NCI-H2171 treated with DMSO at 0.1 percent for 48 hours (cell line): ENCODE measurements at places on chromosomes 2 and 18.

DNA sequence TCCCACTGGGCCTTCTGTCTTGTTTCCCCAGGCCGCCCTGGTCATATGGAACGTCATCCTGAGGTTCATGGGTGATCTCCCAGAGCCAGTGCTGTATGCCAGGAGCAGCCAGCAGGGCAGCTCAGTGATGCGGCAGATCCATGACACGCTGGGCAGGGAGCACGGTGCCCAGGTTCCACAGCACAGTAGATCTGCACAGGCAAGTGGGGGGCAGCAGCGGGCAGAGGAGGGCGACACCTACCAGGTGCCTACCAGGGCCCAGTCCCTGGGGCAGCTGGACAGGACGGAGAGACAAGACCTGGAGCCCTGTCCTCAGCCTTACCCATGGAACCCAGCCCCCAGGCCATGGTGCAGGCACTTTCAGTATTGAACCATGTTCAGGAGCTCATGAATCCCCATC is 36.1 kb upstream of the GPR17 start:
- no peak for DNase-seq

DNA sequence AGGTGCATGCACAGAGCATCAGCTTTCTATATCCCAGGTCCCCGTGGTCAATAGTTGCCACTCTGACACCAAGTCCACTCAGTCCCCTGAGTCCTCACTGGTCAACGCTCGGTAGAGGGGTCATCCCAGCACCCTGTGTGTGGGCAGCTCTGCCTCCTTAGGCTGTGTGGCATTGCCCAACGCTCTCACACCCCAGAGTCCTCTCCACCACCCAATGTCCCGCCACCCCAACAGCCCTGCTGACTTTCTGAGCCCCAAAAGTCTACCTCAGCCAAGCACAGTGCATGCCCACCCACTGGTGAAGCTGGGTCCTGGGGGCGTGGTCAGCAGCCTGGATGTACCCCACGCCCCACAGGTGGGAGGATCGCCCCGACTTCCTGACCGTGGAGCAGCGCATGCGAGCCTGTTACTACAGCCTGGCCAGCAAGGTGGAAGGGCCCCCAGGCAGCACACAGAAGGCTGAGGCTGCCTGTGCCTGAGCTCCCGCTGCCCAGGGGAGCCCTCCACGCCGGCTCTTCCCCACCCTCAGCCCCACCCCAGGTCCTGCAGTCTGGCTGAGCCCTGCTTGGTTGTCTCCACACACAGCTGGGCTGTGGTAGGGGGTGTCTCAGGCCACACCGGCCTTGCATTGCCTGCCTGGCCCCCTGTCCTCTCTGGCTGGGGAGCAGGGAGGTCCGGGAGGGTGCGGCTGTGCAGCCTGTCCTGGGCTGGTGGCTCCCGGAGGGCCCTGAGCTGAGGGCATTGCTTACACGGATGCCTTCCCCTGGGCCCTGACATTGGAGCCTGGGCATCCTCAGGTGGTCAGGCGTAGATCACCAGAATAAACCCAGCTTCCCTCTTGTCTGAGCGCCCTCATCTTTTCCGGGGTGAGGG is 25.9 kb downstream of the ZAP70 start:
- DNase-seq: no peak

GRCh38 chr2:139031722-139032121 is 251.5 kb upstream of the NXPH2 start:
- peak; percentile 68 for DNase-seq

DNA sequence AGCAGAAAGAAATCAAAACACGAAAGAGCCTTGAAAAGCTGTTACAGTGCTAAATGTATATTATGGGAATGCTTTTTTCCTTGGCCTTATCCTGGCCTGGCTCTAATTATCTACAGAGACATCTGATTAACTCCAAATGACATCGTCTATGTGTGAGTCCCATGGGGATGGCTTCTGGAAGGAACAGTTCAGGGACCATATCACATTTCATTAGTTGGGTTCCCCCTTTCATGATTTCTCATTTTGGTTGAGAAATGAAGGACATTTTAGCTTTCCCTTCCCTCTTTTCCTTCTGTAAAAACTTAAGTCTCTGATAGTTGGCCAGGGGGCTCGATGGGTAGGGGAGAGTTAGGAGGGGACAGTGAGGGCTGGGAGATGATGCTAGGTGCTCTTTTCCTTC is 116.7 kb downstream of the PRKCE start:
- DNase-seq: peak; percentile 21

GRCh38 chr2:202542142-202542541 is 92.6 kb upstream of the FAM117B start:
- peak; percentile 89 for DNase-seq

DNA sequence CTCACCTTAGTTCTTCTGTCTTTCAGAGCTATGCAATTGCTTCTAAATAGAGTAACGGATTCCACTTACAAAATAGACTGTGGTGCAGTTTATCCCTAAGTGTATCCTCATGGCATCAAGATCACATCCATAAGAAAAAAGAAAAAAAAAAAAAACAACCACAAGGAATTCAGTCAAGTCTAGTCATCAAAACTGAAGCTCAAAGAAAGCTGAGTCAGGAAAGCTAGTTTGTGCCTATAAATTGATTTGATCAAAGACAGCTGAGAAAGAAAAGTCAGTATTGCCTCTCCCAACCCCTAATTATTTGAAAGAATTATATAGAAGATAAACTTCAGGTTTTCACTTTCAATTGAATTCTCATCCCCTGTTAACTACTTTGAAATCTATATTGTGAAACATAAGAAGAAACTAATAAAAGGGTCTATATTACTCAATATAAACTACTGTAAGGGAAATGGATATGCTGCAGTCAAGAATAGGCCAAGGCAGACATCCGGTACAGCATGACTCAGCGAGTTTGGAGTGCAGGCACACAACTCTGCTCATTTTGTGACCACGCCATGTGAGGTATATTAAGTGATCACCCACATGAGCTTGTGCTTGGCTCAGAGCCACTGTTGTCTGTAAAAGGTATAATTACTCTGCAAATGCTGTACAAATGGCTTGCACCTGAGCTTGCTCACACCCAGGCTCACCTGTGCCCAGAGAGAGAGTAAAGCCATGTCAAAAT is 568.1 kb upstream of the CRIM1 start:
- DNase-seq: no peak

DNA sequence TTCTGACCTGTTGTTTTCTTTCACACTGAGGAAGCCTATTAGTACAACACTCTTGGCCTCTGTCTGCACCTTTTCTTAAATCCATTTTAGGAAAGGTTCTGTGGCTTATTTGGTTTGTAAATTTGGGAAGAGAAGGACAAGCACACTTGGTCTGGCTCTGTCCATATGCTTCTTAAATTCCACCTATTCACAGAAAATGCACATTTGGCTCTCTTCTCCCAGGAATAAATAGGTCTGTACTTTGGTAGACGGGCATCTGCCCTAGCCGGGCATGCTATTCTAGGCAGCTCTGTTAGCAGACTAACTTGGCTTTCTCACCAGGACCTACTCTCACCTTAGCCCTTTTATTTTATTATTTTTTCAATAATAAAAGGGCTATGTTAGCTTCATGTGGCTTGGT is 1211.8 kb upstream of the SLC39A10 start:
- DNase-seq: no peak

GRCh38 chr2:73383036-73383435 is 2.6 kb upstream of the ALMS1 start:
- no peak for DNase-seq

DNA sequence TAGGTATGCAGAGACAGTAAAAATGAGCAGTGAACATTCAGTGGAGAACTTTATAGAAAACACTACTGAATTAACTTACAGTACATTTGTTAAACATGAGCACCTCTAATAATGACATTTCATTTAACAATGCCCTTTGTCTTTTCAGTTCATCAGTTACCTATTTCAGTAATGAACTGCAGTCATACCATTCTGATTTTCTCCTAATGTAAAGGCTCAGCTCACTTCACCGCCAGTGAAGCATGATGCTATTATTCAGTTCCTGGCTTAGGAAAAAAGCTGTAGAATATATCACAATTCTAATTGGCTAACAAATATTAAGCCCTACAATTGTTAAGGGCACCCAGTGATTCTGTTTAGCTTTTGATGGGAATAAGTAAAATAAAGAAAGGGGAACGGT is 37.1 kb upstream of the CCDC93 start:
- no peak for DNase-seq

- DNase-seq: no peak
Measured at GRCh38 chr18:60174832-60175231, 197.7 kb downstream of the MC4R start.

GRCh38 chr2:119241205-119241532 is 17.5 kb downstream of the STEAP3 start:
- DNase-seq: no peak

GRCh38 chr2:132621131-132621875 is 48.7 kb downstream of the LYPD1 start:
- DNase-seq: no peak

- DNase-seq: no peak
Measured at GRCh38 chr2:238117199-238118154, 17.3 kb downstream of the ESPNL start.

DNA sequence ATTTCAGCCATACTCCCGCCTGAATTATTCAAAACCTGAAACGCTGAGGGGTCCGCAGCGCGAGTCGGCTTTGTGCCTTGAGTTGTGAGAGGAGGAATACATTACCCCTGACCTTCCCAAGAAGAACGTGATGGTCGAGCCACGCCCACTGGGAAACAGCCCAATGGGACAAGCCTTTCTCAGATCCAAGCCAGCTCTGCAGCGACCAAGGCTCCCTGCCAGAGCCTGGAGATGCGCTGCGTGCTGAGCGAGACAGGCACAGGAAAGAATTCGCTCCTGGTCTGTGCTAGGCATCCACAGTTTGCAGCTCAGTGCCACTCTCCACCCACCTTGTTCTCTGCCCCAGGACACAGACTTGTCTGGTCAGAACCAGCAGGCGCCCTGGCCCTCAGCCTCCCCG is 74.1 kb upstream of the GLI2 start:
- no peak for DNase-seq

DNA sequence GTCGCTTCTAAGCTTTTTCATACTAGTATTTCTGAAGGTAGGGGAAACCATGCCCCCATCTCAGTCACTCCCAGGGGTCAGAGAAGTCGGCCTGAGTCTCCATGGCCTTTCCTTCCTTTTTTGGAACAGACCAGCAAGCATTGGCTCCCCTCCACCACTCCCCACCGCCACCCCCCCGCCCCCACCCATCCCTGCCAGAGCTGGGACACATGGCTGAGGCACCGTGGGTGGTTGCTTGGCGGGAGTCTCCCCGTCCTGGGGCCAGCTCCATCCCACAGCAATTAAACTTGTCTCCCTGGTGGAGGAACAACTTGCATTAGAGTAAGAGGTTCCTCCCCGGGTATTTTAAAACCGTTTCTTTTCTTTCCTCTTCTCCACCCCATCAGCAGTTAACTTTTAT is 100.8 kb upstream of the TFPI start:
- DNase-seq: no peak

GRCh38 chr18:58097121-58097906 is 53.3 kb downstream of the NEDD4L start:
- no peak for DNase-seq

DNA sequence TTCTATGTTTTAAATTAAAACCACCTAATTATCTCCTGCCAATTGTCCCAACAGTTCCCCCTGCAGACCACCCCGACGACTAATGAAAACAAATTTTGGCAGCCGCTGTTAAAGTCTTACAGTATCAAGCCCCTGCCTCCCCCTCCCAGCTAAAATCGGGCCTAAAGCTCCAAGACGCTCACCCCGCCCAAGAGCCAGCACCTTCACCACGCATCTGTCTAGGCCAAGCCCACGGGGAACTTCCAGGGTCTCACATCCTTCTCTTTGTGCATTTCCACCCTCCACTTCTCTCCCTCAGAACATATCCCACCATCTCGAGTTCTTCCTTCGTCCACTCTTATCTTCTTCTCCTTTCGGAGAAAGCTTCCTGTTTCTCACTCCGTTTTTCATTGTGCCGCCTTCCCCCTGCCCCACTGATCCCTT is 445 bp downstream of the PRPF40A start:
- DNase-seq: peak; percentile 73

DNA sequence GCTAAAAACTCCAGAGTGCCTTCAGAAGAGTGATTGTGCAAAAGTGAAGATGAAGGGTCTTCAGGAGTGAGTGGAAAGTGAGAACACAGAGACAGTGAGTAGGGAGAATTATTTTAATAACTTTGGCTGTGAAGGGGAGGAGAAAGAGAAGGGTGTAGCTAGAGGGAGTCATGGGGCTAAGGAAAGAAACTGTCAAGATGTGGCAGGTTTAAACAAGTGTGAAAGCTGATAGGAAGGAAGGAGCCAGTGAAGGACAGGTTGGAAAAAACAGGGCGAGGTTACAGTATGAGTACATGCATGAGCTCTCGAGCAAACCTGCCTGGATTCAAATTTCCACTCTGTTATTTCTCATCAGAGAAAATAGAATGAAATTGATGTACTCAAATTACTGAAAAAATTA is 17.8 kb downstream of the IL1F10 start:
- peak; percentile 53 for DNase-seq

DNA sequence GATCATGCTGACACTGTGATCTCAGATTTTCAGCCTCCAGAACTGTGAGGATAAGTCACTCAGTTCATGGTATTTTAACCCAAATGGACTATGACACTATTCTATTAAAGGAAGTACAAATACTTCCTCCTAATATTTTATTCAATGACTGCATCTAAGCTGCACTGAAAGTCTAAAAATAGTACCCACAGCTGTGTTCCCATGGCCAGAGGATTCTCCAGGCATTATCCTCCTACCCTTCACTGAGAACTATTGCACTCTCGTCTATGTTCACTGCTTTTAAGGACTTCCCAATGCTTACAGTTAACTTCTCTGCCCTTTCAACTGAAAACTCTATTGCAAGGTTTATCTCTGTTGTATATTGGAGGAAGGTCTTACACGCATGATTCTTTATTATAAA is 15.2 kb downstream of the LRATD1 start:
- DNase-seq: no peak

GRCh38 chr2:180933332-180933731 is 47.1 kb upstream of the UBE2E3 start:
- no peak for DNase-seq

GRCh38 chr2:88329815-88330603 is 122.5 kb downstream of the FOXI3 start:
- no peak for DNase-seq

DNA sequence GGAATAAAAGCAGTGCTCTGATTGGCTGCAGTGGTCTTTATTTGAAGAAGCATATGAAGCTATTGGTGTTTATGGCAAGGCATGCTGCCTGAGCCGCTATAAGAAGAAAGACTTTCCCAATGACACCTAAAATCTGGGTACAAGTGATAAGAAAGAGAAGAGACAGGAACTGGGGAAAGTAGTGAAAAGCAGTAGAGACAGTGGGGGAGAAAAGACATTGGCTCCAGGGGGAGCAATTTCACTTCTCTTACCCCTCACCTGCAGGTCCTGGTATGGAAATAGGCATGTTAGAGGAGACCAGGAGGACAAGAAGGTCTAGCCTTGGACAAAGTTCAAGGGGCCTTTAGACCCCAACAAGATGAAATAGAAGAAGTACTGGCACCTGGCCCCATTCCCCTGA is 47.1 kb downstream of the PLCL1 start:
- no peak for DNase-seq

GRCh38 chr2:229137639-229138038 is 133.4 kb downstream of the PID1 start:
- DNase-seq: no peak
